ENCODE measurements at places on chromosomes 4 and X.
A peak's percentile ranks its signal among the peaks of the same experiment; 100 is the strongest.

DNA sequence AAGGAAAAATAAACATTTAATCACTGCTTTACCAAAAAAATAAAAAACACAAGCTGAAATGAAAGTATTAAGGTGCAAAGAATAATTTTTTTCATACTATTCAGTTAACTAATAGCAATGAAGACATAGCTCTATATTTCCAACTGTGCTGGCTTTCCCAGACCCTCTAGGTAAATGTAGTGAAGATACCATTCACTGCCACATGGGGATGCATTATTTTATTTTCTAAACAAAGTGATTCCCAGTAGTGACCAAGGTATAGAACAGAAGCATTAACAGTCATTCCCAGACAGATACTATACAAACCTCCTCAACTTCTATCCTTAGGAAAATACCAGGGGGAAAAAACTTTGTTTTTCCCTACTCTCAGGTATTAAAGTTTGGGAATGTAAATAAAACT, 39.4 kb downstream of the ANTXR2 start:
- DNase-seq = no peak

GRCh38 chrX:130851569-130851968, 51.4 kb downstream of the ENOX2 start:
- DNase-seq = no peak

- DNase-seq = no peak
Observed at GRCh38 chr4:14862891-14863290, 139.4 kb upstream of the CPEB2 start.

- no peak for DNase-seq
Observed at GRCh38 chr4:185463541-185463940, 8.0 kb downstream of the CCDC110 start.

GRCh38 chrX:92260102-92260501, 480.9 kb downstream of the PCDH11X start:
- no peak for DNase-seq

DNA sequence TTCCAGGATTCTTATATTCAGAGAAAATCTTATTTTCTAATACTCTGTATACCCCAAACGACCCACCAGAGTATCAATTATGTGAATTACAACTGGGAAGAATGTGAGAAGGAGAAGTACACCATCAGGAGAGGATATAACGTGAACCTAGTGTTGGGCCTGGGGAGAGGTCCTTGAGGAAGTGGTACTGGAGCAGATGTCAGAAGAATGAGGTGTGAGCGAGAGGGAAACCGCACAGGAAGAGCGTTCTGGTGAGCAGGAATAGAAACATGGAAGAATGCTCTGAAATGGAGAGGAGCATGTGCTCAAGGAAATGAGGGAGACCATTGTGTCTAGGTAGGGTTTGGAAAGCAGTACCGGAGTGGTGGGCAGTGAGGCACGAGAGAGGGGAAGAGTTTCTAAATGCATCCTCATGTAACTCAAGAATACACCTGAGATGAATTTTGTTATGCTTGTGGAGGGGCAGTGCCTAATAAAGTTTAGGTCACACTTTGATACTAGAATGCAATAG, 151.6 kb downstream of the GRID2 start:
- DNase-seq = no peak

- DNase-seq = no peak
Observed at GRCh38 chr4:30094887-30095286, 625.3 kb upstream of the PCDH7 start.

DNA sequence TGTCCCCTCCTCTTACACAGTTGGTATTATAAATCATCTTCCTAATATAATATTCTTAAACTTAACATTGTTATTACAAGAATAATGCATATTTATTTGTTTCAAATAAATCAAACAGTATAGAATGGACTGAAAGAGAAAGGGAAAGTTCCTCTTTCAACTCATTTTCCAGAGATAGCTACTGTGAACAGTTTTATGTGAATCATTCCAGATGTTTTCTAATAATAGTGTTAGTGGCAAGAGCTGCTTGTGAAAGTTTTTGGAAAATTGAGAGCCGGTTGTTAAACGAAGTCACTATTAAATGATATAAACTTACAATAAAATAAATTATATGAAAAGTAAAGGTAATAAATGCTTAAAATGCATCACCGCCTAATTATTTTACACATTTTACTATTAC, 14.6 kb downstream of the TMSB4X start:
- no peak for DNase-seq

DNA sequence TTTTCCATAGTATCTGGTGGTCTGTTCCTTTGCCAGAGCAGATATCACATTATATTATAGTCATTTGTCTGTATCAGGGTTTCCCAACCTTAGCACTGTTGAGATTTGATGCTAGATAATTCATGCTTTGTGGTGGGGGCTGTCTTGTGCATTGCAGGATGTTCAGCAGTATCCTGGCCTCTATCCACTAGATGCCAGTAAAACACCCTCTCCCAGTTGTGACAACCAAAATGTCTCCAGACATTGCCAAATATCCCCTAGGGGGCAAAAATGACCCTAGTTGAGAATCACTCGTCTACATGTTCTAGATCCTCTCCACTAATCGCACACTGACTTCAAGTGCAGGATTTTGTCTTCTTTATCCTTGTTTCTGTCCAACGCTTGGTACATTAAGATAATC, 160.8 kb downstream of the FANCB start:
- no peak for DNase-seq

- DNase-seq = peak; percentile 37
Observed at GRCh38 chr4:122577808-122578781, 42.8 kb downstream of the IL21 start.

DNA sequence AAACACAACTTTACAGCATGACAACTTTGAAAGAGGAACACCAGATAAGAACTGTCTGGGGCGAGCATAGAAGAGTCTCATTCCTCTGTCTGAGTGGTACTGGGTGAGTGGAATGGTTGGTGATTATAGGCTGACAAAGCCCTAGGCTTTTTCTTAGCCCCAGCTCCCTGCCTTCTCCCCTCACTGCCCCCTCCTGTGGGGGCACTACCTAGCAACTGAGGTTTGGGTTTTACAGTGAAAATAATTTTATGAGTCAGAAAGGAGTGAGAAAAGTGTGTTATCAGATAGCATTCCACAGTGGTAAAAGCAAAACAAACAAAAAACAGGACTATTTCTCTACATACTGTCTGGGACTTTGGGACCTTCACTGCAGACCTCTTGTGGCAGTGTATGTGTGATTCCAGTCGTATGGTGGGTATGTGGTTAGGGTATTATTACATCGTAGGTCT, 10.5 kb upstream of the TMEM165 start:
- no peak for DNase-seq

GRCh38 chr4:153439831-153440230, 26.3 kb upstream of the TMEM131L start:
- no peak for DNase-seq

DNA sequence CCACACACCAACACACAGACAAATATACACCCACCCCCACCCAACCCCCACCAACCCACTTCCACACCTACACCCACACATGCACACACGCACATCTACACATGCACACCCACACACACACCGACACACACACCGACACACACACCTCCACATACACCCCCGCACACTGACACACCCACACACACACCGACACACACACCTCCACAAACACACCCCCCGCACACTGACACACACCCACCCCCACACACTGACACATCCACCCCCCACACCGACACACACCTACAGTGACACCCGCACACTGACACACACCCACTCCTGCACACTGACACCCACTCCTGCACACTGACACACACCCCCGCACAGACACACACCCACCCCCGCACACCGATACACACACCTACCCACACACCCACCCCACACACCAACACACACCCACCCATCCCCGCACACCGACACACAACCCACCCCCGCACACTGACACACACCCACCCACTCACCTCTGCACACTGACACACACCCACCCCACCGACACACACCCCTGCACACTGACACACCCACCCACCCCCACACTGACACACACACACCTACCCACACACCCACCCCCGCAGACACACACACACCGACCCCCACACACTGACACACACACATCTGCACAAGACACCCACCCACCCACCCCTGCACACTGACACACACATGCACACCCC, 31.1 kb downstream of the FGFRL1 start:
- DNase-seq = no peak

DNA sequence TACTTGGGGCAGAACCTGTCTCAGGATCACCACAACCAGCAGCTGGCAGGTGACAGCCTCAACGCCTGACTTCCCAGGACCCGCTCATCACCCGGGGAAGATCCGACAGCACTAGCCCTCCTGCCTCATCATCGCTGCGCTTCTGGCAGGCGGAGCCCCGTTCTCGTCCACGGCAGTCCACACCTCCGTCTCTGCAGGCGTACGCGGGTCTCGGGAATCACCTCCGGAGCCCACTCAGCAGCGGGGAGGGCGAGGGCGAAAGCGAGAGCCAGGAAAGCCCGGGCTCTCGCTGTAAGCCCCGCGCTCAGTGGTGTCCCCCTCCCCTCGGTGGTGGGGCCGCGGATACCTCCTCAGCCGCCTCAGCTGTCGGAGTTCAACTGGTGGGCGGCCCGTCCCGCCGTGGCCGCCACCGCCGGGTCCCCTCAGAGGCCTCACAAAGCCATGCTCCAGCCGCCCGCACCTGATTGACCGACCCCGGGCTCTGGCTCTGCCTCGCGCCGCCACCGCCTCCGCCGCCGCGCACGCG, 518 bp upstream of the CNKSR2 start:
- DNase-seq = no peak

DNA sequence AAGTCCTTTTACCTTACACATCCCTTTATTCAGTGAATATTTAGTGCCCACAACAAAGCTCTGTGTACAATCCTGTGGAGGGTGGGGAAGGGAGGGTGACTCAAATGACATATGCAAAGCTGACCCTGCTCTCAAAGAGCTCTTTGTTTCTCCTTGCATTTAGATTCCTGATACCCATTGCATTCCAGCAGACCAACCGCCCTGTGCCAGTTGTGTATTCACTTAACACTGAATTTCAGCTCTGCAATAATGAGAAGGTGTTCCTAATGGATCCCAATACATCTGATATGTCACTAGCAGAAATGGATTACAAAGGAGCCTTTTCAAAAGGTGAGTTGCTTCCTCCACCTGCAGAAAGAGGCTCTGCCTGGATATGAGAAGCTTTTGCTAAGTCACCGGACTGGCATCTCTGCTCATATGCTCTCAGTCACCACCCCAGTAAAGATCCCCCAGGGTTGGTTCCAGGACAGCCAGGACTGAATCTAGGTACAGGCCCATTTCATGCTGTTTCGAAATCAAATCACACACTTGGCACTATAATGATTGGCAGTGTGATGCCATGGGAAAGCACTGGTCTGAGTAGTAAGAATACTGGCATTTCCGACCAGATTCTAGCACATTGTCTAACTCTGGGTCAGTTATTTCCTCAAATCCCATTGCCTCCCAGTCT, 17.1 kb upstream of the ANXA3 start:
- no peak for DNase-seq

DNA sequence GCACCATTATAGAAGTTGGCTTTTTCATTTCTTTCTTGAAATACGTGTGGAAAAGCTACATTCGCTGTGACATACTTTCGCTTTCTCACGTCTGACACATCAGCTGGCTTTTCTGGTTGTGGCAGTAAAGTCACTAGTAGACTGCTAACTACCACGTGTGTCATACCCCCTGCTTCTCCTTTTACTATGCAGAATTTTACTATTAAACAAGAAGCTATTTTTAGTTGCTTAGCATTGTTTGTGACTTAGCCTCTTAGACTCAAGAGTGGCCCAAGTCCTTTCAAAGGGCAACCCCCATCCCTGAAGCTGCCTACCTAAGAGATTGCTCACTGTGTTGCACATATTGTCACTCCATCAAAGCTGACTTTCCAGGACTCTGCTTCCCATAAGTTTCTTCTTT, 2.1 kb upstream of the IL2 start:
- no peak for DNase-seq

DNA sequence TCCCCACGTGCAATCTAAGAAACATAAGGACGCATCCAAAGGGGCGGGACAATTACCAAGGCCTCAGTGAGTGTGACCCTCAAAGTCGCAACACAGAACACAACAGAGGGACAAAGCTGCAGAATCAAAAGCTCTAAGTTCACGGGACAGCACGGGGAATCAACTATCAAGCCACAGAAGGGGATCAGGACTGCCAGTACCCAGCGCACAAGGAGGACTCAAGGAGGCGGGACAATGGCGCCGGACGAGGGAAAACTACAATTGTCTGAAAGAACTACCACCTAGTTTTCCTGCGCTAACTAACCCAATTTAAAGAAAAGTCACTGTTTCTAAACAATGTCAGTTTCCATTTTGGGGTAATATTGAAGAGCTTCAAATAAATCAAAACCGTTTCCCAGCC, 1.3 kb downstream of the FAM53A start:
- DNase-seq = no peak

DNA sequence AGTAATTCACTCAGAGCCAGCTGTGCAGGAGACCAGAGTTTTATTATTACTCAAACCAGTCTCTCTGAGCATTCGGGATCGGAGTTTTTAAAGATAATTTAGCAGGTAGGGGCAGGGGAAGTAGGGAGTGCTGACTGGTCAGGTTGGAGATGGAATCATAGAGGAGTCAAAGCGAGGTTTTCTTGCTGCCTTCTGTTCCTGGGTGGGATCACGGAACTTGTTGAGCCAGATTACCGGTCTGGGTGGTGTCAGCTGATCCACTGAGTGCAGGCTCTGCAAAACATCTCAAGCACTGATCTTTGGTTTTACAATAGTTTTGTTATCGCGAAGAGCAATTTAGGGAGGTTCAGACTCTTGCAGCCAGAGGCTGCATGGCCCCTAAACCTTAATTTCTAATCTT, 63.6 kb downstream of the TRIM2 start:
- DNase-seq = no peak

- no peak for DNase-seq
Observed at GRCh38 chr4:67892905-67893304, 9.1 kb upstream of the TMPRSS11D start.

DNA sequence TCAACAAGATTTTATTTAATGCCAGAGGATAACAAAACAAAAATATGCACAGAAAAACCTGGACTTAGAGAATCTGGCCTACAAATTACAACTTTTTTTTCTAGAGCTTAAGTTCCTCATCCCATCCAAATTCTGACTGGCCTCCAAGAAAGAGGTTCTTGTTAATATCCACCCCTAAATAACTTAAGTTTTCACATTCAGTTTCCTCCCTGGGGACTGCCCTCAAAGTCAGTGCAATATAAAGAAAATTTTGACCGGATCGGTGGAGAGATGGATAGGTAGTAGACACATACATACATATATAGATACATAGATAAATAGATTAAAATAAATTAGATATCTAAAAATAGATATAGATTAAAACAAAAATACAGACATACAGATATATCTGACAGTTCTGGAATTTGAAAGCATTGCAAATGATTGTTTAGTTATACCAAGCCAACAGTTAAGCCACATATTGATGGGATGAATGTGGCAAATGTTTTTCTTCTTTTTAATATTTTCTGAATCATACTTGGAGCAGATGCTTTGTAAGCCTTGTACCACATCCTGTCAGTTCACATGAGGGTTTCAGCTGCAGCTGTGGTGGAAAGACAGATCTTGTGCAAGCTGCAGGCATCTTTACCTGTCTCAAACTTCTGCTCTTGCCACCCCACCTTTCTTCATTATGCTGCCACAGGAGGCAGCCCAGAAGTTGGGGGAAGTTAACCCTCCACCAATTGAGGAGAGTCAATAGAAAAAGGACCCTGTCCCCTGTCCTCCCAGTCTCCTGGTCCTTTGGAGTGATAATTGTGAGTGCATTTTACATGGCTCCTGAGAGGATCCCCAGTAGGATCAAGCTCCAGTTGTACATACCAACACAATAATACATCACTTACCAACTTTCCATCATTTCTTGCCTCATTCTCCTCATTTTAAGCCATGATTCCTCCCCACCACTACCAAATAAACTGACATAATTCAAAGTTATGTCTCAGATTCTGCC, 58.5 kb upstream of the PRDM8 start:
- DNase-seq = peak; percentile 18

Data from stimulated activated CD8-positive, alpha-beta memory T cell treated with anti-CD3 and anti-CD28 coated beads, Interleukin-15, amount 100 ng/mL, for 1 hour (primary cell).